Fibroblast of lung (primary cell): ENCODE measurements at places on chromosomes 13 and 19. TPM values are rescaled to one million over a fixed set of nuclear protein-coding genes. Genes with fewer than 3 reads are reported as not detected.

CCDC122 gene
- total RNA-seq, result 6.8 and 7.2 TPM in 2 replicates

FGF22 gene
- total RNA-seq, result under 0.01 TPM in 1 of 2 replicates, not detected in the other

RASGRP4 gene
- not detected in 2 replicates for total RNA-seq

ZNF524 gene
- total RNA-seq, result 13.4 and 16.8 TPM in 2 replicates

CEACAM8 gene
- not detected in 2 replicates for total RNA-seq

ZNF578 gene
- total RNA-seq, result 5.1 and 9.6 TPM in 2 replicates

WTIP gene
- 38.5 and 49.0 TPM in 2 replicates for total RNA-seq

ATP4A gene
- not detected in 2 replicates for total RNA-seq

DNA sequence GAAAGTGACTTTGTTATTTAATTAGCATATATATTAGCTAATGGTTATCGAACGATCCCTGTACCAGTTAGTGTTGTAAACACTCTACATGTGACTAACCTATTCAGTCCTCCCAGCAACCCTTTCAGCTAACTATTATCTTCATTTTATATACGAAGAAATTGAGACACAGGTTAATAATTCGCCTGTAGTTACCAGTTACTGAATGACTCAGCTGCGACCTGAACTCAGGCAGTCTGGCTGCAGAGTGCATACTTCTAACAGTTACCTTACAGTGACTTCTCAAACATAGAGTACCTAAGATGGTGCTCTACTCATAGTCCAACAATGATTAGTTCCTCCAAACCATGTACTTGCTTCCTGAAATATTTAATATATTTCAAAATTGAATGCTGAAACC lies 117.7 kb downstream of the FNDC3A start:
- DNase-seq, result no peak

- peak; percentile 64 for DNase-seq
Measured at GRCh38 chr19:31135841-31136240, 213.4 kb downstream of the TSHZ3 start.

DNA sequence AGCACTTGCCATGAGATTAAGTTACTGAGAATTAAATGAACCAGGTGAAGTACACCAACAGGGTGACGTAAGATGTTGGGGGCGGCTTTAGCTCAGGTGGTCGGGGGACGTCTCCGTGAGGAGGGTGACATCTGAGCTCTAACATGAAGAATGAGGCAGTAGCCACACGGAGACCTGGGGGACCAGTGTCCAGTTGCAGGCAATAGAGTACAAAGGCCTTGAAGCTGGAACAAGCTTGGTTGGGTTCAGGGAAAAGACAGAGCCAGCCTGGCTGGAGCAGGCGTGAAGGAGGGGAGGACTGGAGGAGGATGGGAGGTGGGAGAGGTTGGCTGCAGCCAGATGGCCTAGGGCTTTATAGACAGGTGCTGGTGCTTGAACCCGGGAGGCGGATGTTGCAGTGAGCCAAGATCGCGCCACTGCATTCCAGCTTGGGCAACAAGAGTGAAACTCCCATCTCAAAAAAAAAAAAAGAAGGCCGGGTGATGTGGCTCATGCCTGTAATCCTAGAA lies 1.6 kb downstream of the SPINT2 start:
- DNase-seq, result no peak

- no peak for DNase-seq
Measured at GRCh38 chr19:56980906-56981305, 138.9 kb upstream of the USP29 start.

- no peak for DNase-seq
Measured at GRCh38 chr19:41480336-41480735, 37.4 kb downstream of the ERICH4 start.

GRCh38 chr19:47719047-47719859 lies 6.0 kb downstream of the EHD2 start:
- DNase-seq, result peak; percentile 99

DNA sequence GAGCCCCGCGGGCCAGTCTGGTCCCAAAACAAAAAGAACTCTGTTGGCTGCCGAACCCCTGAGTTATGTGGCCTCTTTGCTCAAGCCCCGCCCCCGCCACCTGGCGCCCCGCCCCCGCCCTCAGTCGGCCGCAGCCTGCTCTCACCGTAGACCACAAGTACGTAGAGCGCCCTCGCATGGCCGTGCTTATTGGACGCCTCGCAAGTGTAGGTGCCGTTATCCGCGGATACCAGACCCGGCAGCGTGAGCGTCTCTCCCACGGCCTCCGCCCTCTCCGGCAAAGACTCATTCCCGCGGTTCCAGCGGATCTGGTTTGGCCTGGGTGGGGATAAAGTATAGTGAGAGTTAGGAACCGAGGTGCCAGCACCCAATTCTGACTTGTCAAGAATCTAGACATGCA lies 5.5 kb upstream of the ZNF428 start:
- no peak for DNase-seq

GRCh38 chr13:33743438-33744368 lies 74.2 kb upstream of the RFC3 start:
- no peak for DNase-seq

DNA sequence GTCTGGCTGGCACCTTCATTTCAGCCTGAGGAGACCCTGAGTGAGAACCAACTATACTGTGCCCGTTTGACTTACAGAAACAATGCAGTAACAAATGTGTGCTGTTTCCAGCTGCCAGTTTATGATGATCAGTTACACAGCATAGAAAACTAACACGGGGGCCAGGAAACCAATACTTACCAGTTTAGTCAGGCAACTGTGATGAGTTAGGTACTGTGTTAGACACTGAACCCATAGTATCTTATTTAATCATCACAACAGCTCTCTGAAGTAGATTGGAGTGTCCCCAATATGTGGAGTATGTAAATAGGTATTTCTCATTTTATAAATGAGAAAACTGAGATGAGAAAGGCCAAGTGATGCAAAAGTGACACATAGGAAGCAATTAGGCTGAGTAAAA lies 620.9 kb upstream of the KLF12 start:
- no peak for DNase-seq

- peak; percentile 29 for DNase-seq
Measured at GRCh38 chr13:38223089-38223488, 126.6 kb upstream of the UFM1 start.

DNA sequence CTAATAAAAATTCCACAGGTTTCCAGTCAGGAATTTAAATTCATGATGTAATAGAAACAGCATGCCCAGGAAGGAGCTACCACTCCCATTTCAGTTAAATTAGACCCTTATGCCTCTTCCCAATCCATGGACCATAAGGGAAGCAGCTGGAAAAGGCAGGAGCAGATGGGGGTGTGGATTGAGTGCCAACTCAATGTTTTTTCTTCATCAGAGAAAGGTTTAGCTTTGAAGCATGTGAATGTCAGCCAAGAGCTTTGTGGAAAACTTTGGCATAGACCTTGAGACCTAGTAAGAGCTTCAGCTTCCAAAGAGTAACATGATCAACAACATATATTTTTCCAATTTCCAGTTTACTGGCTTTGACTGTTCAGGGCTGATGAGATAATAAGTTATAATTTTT lies 2139.9 kb downstream of the PCDH9 start:
- DNase-seq, result no peak

GRCh38 chr13:77042566-77043177 lies 15.7 kb upstream of the FBXL3 start:
- DNase-seq, result no peak

DNA sequence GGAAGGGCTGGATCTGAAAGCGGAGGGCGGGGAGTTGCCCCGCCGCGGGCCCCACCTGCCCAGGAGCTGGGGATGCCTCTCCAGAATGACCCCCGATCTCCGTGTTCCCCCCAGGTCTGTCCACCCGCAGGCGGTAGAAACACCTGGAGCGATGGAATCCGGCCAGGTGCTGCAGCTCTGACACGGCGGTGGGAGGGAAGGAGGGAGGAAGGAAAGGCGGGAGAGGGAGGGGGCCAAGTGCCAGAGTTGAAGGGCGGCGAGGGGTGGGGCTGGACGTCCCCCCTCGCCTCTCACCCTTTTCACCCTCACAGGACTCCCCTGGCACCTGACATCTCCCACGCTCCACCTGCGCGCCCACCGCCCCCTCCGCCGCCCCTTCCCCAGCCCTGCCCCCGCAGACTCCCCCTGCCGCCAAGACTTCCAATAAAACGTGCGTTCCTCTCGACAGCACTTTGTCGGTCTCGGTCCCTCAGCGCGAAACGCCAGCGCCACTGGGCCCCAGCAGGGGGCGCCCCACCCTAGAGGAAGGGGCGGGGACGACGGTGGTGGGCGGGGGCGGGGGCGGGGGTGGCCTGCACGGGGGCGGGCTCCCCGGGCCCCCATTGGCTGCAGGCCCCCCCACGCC lies 337 bp upstream of the FXYD7 start:
- no peak for DNase-seq

- DNase-seq, result no peak
Measured at GRCh38 chr13:33727297-33728083, 90.5 kb upstream of the RFC3 start.

- peak; percentile 44 for DNase-seq
Measured at GRCh38 chr13:23350009-23350408, 83.5 kb downstream of the SACS start.

DNA sequence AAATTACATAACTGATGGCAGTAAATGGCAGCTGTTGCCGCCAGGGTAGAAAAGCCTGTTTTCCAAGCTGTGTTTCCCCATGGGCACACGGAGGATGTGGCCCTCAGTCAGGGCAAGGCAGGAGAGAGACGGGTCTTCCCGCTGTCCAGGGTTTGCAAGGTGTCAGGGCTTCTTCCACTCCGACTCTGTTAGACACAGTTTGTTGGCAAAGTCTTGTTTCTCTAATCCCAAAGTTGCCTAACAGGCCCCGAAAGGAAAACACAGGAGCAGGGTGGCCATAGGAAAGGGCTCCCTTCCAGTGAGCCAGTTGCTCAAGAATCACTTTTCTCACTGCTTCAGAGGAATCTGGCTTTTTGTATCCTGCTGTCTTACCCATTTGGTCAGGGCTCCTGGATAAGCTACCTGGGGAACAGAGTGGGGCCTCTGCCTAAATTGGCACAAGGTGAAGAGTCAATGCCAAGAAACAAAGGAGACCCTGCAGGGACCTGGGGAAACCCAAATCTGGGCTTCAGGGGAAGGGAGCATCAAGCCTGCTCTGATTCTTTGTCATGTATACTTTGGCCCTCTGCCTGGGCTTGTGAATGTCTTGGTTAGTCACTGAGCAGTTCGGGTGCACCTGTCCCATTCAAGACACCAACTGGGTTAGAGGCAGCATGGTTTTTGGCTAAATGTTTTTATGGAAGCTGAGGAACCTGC lies 29.0 kb upstream of the CXCL17 start:
- peak; percentile 9 for DNase-seq

DNA sequence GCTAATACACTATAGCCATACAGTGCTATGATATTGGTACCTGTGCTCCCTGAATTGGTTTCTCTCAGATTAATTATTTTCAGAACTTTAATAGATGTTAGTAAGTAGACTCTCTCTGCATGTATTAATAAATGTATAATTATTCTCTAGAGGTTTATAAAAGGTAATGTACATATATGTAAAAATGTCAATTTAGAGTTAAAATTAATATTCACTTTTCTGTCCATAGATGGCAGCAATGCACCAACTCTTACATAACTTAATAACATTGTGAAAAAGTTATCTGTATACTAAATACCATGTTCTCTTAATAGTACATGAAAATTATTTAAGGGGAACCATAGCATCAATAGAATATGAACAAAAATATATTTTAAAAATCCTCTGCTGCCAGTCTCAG lies 515.0 kb upstream of the KLHL1 start:
- peak; percentile 3 for DNase-seq

DNA sequence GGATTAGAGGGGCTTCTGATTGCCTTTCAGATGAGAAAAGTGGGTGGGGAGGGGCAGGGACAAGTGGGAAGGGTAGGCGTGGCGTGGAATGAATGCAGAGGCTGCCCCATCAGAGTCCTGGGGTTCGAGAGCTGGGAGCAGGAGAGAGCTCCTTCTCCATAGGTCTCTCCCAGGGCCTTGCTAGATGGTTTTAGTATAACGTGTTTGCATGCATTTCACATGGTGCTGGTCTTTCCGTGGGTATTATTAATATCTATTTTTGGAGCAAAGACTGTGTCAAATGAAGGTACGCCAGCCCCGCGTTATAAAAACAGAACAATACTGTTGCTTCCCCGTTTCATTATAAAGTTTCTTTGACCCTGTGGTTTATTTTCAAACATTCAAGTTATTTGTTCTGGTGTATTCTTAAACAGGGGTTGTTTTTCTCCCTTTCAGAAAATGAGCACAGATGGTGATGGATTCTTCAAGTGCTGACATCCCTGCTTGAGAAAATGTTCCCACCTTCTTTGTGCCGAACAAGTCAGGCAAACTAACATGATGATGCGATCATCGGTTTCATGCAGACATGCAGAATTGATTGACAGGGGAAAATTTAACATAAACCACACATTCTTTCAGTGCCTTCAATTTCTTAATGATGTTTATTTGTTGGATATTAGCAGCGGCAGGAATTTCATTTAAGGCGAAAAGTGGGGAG lies 62.1 kb upstream of the ZNF536 start:
- DNase-seq, result peak; percentile 1

GRCh38 chr13:84479656-84480055 lies 597.4 kb upstream of the SLITRK1 start:
- peak; percentile 64 for DNase-seq

DNA sequence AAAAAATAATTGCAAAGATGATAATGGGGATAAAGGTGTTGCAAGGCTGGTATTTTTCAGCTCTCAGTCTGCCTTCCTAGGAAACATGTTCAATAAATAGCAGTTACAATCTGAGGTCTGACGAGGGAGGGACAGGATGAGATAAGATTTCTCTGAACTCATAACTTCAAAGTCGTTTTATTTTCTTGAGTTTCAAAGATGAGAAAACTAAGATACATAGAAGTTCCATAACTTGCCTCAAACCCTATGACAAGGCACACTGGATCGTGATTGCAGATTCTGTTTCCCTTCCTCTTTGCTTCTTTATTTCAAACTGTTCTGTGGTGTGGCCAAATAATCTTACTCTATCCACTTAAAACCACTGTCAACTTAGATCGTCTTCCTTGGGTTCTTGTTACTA lies 327.2 kb downstream of the GPC5 start:
- DNase-seq, result no peak

DNA sequence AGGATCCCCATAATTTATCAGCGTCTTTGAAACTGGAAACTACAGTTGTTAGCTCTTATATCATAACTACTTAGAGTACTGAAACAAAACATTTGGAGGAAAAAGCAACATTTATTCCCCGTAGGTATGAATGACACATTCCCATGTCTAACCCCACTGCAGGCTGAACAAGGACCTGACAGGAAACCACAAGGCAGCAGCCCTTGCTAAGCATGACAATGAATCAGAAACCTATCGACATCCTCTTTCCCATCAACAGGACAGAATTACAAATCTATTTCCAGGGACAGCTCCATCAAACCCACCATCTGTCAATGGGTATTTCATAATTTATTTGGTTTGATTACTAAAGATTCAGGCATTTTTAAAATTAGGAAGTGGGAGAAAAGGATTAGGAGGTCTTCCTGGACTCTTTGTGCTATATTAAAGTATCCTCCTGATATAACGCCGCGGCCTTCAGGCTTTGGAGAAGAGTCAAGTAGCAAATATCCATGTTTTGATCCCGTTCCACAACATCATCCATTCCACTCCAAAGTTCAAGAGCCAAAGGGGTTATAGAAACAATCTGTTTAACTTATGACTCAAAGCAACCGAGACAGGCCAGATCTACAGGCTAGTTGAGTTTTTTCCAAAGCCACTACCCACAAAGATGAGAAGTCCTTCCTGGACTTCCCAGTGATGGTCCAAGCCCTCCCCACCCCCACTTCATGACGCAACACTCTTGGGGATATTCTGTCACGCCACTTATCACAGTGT lies 51.1 kb downstream of the FAM216B start:
- peak; percentile 95 for DNase-seq

- peak; percentile 60 for DNase-seq
Measured at GRCh38 chr13:113209759-113210421, 477 bp downstream of the CUL4A start.
